Stimulated activated CD8-positive, alpha-beta memory T cell treated with anti-CD3 and anti-CD28 coated beads, Interleukin-4, amount 100 ng/mL, for 48 hours (primary cell): ENCODE measurements at places on chromosomes 2 and 18.

DNA sequence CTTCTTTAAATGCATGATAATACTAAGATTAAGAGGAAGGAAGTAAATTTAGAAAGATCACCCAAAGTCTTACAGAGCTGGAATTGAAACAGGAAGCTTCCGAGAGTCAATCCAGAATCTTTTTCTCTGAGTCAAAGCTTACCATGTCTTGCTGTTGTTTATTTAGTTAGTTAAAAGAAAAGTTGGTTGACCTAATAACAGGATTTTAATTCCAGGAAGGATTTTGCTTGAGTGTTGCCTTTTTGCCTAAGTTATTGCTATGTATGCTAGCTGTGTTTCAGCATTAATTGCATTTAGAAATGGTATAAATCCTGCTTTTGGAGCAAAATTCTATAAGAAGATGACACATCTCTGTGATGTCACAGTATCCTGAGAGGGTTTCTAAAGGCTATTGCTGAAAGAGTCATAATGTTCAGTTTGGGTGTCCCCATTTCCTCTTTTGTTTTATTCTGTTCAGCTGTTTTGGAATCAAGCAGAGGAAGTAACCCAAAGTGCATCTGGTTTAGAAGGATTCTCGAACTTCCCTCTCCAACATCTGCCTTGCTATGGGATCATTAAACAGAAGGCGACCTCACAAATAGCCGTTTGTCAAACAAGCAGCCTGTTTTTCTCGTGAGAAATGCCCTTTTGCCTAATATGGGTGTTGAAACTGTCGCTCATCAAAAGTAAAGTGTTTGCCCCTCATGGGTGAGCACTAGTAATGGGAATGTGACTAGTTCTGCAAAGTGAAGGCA, 271.5 kb upstream of the MMADHC start:
- no peak for DNase-seq

DNA sequence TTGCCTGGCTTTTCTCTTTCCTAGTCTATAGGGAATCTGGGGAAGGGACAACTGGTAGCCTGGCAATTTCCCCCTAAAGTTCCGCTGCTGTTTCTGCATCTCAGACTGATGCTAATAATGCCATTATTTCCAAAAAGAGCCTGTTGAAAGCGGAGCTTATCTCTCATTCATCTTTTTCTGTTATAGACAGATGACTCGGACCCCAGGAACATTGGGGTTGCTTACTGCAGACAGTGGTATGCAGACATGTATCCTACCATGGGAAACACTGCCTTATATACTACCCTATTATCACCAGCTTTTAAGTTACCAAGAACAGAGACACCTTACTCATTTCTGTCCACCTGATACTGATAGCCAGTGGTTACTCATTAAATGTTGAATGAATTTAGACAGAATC, 15.3 kb downstream of the ETAA1 start:
- no peak for DNase-seq

DNA sequence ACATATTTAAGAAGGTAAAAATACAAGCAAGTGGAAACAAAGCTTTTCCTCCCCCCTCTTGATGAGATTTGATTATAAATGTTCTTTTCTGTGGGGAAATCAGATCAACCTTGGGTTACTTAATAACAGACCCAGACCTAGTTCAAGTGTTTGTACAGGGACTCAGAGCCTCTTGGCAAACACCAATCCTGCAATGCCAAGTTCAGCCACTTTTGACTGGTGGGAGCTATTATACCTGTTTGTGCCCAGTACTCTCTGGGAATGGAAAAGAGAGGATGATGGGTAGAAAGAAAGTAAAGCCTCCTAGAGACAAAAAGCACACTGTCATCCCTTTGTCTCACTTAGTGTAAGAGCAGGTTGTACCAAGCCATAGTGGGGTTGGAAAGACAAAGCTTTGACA, 63.8 kb upstream of the EPHA4 start:
- no peak for DNase-seq

DNA sequence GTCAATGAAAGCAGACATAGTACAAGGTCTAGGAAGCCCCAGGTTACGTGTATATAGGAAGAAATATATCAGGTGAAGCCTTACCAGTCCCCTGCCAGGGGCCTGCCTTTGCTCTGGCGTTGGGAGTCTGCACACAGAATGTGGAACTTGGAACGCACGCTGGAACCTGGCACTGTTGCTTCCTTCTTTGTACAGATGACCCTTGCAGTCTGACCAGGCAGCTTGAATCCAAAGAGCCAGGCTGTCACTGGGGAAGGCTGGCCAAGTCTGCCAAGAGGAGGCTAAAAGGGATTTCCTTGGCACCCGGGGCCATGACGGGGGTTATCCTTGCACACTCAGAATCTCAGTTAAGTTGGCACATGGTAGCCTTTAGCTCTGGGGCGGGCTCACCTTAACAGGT, 39.5 kb downstream of the TMEM247 start:
- DNase-seq: no peak
